ENCODE measurements at places on chromosomes 13 and 19.

DNA sequence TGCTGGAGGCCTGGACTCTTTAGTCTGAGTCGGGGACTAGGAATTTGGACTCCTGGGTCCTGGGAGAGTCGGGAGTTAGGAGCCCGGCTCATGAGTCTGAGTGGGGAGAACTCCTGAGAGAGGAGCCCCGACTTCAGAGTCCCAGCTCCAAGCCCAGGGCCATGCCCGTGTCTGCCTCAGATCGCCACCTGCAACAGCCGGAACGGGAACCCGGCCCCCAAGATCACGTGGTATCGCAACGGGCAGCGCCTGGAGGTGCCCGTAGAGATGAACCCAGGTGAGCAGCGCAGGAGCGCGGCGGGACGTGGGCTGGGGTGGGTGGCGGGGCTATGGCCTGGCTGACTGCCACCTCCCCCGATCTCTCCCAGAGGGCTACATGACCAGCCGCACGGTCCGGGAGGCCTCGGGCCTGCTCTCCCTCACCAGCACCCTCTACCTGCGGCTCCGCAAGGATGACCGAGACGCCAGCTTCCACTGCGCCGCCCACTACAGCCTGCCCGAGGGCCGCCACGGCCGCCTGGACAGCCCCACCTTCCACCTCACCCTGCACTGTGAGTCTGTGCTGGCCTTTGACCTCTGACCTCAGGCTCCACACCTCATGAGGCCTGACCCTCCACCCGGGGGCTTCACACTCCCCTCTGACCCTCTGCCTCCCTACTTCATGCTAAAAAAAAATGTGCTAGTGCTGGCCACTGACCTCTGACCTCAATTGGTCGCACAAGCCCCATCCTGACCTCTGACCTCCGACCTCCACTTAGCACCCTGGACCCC, 4.4 kb downstream of the BCAM start:
- no peak for DNase-seq

- no peak for DNase-seq
These were observed 42.5 kb upstream of the ANKRD10 start for GRCh38 chr13:110957181-110957884.

- DNase-seq, result no peak
These were observed 25.0 kb upstream of the OXGR1 start for GRCh38 chr13:97019236-97019635.

DNA sequence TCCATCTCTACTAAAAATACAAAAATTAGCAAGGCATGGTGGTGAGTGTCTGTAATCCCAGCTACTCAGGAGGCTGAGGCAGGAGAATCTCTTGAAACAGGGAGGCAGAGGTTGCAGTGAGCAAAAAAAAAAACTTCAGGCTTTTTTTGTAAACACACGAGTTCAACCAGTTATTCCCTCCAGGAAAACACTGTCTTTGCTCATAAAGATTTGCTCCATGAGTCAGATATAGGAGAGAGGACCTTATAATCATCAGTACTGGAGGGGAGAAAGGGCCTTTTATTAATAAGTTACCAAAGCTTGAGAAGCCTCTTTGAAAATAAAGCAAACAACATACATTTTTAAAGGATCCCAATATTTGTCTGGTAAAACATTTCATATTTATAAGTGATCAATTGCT, 110.7 kb downstream of the EFNB2 start:
- no peak for DNase-seq

GRCh38 chr13:48568370-48569103, 35.7 kb upstream of the RCBTB2 start:
- DNase-seq, result no peak

- DNase-seq, result peak; percentile 68
These were observed 10.5 kb upstream of the TINCR start for GRCh38 chr19:5578097-5578846.

DNA sequence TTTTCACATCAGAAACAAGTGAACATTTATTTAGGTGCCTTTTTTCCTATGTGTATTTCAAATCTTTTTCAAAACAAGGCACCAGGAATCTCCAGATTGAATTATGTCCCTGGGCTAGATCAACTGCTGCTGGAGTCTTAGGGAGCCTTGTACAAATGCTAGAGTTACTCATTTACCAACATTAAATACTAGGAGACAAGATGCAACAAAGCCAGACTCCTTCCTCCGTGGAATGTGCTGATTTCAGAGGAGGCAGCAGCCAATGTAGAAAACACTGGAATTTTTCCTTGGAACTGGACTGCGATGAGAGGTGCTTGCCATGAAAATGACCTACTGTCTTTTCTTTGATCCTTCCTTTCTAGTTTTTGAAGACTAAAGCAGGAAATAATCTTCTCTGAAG, 1514.7 kb upstream of the MIR17HG start:
- no peak for DNase-seq

GRCh38 chr13:99384468-99384867, 77.3 kb upstream of the GPR183 start:
- DNase-seq, result peak; percentile 64

DNA sequence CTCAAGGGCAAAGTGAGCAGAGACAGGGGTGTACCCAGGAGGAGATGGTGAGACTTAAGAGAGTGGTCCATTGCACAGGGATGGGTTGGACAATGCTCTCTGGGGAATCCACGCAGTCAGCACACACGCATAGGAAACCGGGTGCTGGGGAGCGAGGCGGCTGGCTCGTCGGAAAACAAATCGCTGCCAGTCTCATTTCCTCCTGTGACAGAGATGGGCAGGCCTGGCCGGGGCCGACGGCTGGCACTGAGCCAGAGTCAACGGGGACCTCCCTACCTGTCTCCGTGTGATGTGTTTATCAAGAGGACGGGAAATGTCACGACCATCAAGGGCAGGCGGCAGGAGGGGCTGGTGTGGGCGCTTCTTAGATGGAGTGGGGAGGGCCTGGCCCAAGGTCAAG, 27.3 kb downstream of the PTPRS start:
- no peak for DNase-seq

GRCh38 chr13:95212983-95213850, 88.0 kb downstream of the ABCC4 start:
- no peak for DNase-seq

GRCh38 chr13:49238621-49239020, 9.1 kb upstream of the CDADC1 start:
- no peak for DNase-seq

DNA sequence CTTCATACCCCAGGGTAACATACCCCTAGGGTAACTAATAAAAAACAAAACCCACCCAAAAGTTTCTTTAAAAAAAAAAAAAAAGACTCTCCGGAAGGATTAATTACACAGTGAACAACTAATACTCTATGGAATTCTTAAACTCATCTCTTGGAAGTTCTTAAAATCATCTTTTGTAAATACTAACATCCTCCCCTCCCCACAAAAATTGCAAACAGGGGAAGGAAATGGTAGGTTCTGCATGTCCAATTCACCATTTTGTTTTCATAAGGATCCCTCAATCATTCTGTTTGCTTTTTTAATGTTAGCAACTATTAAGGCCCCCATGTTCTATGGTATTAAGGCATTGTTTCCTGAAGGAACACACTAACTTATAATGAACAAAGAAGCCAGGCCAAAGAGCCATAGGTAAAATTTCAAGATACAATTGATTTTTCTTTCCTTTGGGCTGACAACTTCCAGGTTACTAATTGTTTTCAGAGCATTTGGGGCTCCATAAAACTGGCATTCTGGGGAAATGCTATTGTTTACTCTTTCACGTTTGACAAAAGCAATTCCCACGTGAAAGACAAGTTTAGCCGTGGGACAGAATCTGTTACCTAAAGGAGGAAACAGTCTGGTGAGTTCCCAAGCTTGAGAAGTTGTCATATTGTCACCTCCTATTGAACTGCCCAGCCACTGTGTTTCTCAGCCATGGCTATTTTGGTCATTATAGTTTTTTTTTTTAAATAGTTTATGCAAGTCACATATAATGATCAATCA, 107.0 kb downstream of the FLT1 start:
- DNase-seq, result no peak

All from stimulated activated naive CD8-positive, alpha-beta T cell treated with anti-CD3 and anti-CD28 coated beads, Interleukin-15, amount 100 ng/mL, for 72 hours (primary cell).